Stimulated activated CD4-positive, alpha-beta T cell treated with anti-CD3 and anti-CD28 coated beads, TNF-alpha, amount 100 ng/mL, for 4 hours (primary cell): ENCODE measurements at places on chromosomes 2 and 18.

DNA sequence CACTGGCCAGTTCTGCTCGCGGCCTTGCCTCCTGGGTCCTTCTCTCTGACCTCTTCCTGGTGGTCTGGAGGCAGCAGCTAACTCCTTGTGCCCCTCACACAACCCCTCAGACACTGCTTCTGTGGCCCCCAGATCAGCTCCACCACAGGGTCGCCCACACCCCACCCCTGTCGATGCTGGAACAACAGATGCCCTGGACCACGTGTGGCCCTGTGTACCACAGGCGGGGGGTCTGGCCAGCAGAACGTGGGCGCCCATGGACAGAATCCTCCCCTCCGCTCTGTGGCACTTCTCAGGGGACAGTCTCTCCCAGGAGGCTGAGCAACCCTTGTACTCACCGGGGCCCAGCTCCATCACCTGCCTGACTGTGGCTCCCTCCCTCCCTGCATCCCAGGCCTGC is 245.6 kb downstream of the NDUFA10 start:
- no peak for DNase-seq

DNA sequence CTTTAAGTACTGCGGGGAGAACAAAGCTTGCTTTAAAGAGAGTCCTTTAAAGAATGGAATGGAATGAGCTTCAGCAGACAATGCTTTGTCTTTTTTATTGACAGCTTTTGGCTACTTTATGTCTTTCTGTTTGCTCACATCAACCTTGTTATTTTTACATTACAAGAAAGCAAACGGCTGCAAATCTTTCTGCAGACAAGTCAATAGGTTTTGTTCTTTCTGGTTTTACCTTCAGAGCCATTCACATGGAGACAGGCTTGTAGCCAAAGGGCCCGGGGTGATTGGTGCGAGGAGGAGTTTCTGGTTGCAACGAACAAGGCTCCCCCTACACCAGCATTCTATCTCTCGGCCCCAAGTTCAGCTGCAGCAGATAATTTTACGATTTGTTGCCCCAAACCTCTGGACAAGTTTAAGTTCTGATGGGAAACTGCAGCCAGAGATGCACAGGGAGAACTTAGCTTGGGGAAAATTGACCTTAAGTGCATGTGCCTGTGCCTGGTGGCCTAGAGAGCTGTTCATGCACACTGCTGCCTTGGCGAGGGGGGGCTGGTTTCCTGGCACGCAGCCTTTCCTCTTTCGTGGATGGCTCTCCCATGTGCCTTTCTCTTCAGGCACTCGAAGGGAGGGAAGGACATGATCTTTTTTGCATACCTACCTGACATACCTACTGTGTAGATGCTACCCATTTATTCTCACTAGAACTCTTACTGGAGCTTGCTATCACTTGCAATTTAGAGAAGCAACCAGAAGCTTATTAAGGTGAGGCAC is 543.2 kb downstream of the DCDC2C start:
- DNase-seq: no peak

DNA sequence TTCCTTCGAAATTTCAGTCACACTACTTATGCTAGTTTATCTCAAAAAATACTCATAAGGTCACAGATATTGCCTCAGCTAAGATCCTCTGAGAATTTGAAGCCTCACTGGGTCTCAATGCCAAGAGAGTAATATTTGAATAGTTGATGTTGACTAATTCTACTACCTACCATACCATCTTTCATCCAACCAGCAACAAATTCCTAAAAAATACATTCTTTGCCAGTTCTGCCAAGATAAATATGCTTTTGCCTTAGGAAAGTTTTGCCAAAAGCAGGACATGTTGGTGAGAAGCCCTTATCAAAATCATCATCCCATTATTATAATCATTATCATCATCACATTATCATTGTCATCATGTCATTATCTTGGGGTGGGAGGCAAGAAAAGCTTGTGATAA is 544.6 kb upstream of the ZEB2 start:
- DNase-seq: no peak

DNA sequence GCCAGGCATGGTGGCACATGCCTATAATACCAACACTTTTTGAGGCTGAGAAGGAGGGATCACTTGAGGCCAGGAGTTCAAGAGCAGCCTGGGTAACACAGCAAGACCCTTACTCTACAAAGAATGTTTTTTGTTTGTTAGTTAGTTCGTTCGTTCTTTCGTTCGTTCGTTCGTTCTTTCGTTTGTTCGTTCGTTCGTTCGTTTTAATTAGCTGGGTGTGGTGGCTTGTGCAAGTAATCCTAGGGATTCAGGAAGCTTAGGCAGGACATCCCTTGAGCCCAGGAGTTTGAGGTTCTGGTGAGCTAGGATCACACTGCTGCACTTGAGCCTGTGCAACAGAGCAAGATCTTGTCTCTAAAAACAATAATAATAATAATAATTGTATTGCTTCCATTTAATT is 98.7 kb downstream of the MARCO start:
- DNase-seq: no peak

DNA sequence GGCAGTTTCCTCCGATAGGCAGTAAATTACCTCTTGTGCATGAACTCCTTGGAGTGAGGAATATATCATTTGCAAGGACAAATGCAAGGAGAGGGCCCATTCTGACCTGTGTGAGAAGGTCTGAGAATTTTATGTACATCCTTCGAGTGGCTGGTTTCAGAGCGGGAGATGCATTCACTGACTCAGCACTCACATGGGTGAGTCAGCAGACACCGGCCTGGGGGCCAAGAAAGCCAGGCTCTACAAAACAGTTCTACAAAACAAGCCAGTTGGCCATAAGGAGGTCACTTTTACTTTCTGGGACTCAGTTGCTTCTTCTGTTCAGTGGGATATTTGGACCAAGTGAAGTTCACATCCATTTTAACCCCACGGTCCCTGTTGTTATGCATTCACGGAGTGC is 35.3 kb downstream of the CYP26B1 start:
- no peak for DNase-seq

DNA sequence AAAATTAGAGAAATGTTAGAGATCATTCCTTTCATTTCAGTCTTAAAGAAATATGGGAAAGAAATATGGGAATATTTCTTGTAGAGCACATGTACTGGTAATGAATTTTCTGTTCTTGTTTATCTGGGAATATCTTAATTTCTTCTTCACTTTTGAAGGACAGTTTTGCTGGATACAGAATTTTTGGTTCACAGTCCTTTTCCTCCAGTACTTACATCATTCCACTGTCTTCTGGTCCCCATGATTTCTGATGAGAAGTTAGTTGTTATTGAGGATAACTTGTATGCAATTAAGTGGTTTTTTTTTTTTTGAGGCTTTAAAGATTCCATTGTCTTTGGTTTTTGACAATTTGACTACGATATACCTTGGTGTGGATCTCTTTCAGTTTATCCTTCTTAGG is 11.0 kb downstream of the NEURL3 start:
- DNase-seq: no peak

DNA sequence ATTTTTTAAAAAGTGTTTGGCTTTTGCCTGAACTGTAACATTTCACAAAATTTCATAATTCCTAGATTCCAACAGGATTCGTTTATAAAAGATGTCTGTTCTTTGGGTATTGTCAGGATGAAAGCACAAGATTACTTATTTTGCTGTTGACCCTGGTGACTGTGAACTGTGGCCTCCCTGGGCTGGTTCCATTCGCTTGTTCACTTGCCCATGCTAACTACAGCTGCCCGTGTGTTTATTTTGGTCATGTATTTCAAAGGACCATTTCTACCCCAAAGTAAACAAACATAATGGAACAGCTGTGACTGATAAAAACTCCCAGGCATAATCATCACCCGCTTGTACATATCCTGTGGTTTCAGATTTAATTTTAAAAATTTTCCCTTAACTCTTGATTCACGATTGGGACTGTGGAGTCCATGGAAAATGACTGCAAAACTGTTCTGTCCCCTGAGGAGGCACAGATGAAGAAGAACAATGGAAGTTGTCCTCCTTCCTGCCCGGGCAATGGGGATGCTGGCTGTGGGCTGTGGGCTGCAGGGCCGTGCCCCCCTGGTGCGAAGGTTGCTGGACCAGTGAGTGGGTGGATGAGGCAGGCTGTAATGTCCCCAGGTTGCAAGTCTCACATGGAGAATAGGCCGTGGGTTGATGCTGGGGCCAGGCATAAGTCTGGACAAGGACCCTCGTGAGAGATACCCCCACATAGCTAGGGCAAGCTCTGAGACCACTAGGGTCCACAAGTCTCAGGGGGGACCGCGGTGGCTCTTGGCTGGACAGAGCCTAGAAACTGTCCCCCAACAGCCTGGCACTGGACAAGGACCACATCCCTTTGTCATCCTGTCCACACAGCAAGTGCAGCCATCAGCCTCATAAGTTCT is 28.9 kb upstream of the HDAC4 start:
- no peak for DNase-seq

GRCh38 chr18:32156855-32157254 is 33.0 kb upstream of the MEP1B start:
- no peak for DNase-seq

- DNase-seq: no peak
Measured at GRCh38 chr18:45165871-45166270, 449.4 kb upstream of the SLC14A2 start.

DNA sequence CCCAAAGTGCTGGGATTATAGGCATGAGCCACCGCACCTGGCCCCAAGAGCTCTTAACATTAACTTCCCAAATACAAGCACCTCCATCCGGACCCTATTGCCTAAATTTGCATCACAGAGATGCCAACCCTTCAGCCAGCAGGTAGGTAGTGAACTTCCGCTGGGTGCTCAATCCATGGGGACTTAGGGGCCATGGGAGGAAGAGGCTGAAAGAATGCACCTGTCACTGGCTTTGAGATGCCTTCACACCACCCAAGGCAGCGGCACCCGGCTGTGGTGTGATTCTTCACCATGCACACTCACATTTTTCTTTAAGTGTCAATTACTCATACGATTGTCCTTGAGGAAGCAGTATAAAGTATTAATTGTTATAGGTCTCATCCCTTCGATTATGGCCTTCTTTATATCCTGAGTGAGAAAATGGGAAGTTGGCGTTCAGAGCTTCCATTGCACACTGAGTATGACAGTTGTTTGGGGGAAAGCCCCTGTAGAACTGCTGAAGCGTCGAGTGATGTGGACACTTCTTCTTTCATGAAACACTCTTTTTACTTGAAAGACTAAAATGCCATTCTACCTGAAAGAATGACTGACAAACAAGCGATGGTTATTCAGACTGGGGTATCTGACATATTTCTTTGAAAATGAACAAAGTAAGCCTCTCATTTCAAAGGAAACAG is 51.8 kb upstream of the BIN1 start:
- DNase-seq: no peak

DNA sequence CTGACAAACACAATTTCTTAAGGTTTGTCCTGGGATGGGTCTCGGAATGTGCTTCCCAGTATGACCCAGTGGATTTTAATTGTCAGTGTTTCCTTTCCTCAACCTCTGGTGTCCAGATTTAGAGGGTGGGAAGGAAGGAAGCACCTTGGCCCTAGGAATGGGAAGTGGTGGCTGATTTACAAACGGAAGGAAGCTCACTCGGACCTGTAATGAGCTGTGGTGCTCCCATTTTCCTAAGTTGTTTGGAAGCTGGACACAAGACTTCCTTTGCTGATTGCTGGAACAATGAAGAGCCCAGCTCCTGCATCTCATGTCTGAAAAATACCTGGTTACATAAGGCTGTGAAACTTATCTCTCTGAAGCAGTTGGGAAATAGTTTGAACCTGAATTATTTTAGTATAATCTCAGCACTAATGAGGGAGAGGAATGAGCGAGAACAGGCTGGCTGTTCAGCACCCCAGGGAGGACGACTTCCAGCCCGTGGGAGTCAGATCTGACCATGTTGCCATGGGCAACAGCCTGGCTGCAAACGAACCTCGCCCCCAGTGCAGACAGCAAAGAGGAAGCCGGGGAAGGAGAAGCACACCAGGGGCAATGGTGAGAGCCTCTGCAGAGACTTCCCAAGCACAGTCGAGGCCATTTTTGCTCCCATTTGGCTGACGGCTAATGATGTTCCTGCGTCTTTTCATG is 74.4 kb upstream of the ASB18 start:
- DNase-seq: no peak

- DNase-seq: no peak
Measured at GRCh38 chr2:181785691-181786344, 105.5 kb upstream of the NEUROD1 start.
